Right atrium auricular region (tissue), 2 donors: ENCODE measurements at places on chromosomes 4 and X. TPM values are rescaled to one million over a fixed set of nuclear protein-coding genes. Genes with fewer than 3 reads are reported as not detected.

DNA sequence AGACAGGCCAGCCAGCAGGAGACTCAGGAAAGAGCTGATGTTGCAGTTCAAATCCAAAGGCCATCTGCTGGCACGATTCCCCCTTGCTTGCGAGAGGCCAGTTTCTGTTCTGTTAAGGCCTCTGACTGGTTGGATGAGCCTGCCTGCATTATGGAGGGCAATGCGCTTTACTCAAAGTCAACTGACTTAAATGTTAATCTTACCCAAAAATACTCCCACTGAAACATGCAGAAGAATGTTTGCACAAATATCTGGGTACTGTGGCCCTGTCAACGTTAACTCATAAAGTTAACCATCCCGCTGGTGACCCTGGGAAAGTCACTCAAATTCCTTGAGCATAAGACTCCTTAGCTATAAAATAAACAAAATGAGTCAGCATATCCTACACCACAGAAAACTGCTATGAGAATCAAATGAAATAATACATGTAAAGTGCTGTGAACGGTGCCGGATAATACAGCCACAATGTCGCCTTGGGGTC, 326.4 kb downstream of the EVC2 start:
- DNase-seq: no peak

The VCX gene
- total RNA-seq: not detected

GRCh38 chrX:109635146-109635545, 10.2 kb upstream of the KCNE5 start:
- no peak for DNase-seq

DNA sequence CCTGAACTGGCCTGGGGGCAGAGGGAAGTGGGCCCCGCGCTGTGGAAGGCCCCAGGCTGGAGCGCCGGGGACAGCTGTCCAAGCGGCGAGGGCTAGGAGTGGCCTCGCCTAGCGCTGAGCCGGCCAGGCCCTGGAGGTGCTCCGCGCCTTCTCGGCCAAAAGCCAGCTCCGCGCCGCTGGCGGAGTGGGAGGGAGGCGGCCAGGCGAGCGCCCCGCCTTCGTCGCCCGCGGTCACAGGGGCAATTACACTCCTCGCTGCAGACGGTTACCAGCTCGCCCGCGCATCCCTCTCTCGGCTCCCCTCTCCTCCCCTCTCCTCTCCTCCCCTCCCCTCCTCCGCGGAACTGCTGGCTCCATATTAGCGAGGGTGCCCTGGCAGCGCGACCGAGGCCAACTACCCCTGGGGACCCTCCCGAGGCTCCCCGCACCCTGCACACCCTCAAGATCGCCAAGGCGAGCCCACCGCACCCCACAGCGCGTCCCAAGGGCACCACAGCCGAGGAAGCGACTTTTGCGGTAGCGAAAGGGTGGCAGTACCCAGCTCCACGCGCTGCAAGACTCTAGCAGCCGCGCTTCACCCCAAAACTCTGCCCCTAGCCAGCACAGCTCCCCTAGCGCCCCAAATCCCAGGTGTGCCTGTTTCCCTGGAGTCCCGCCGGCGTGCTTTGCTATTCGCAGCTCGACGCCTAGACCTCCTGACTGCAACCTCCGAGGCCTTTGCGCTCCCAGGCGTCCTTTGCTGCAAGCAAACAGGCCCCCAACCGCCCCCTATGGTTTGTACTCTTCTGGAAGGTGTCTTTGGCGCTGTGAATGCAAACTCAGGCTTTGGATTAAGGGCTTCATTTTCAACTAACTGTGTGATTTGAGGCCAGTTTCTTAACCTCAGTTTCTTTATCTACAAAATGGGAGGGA, 91.4 kb downstream of the BCOR start:
- no peak for DNase-seq

The TEX13B gene
- total RNA-seq: not detected

GRCh38 chrX:12434493-12434892, 296.2 kb downstream of the FRMPD4 start:
- no peak for DNase-seq

- no peak for DNase-seq
Observed at GRCh38 chr4:125041372-125041930, 273.3 kb upstream of the FAT4 start.

- no peak for DNase-seq
Observed at GRCh38 chr4:61245069-61245714, 45.1 kb downstream of the ADGRL3 start.

GRCh38 chr4:158015241-158015640, 157.6 kb downstream of the GASK1B start:
- DNase-seq: no peak

The MED14 gene
- total RNA-seq: 16.1 TPM

The FATE1 gene
- total RNA-seq: not detected

The PPP1R2C gene
- not detected for total RNA-seq

The ADGRG2 gene
- total RNA-seq: 2.3 TPM

The GPR143 gene
- 0.31 TPM for total RNA-seq

- DNase-seq: no peak
Observed at GRCh38 chr4:2066571-2067445, 7.7 kb downstream of the NAT8L start.

GRCh38 chr4:125735102-125735501, 420.3 kb downstream of the FAT4 start:
- DNase-seq: peak; percentile 68

DNA sequence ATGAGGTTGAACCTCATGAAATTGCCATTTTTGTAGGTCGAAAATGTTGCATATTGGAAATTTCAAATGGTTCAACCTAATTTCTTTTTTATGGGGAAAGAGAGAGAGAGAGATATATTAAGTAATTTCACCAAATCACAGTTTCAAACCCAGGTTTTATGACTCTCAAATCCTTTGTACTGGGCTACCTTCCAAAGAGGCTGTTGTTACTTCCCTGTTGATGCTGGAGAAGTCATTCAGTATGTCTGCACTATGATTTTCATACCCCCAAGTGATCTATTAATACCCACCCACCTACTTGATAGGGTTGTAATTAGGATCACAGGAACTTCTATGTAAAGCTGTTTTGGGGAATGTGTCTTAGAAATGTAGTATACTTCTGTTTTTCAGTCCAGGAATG, 109.9 kb downstream of the ZNF330 start:
- DNase-seq: no peak

DNA sequence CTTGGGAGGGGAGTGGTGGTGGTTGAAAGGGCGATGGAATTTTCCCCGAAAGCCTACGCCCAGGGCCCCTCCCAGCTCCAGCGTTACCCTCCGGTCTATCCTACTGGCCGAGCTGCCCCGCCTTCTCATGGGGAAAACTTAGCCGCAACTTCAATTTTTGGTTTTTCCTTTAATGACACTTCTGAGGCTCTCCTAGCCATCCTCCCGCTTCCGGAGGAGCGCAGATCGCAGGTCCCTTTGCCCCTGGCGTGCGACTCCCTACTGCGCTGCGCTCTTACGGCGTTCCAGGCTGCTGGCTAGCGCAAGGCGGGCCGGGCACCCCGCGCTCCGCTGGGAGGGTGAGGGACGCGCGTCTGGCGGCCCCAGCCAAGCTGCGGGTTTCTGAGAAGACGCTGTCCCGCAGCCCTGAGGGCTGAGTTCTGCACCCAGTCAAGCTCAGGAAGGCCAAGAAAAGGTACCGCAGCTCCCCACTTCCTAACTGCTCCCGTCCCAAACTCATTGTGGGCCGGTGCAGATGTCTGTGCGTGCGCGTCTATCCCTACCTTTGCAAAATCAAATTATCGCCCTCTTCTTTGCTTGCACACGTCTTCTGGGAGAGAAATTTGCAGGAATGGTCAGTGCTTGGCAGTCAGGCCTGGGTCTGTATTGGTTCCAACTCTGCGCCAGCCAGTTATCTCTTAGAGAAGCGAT, 533 bp downstream of the IL15 start:
- DNase-seq: no peak

GRCh38 chr4:183408796-183409195, 35.6 kb upstream of the CDKN2AIP start:
- DNase-seq: no peak

DNA sequence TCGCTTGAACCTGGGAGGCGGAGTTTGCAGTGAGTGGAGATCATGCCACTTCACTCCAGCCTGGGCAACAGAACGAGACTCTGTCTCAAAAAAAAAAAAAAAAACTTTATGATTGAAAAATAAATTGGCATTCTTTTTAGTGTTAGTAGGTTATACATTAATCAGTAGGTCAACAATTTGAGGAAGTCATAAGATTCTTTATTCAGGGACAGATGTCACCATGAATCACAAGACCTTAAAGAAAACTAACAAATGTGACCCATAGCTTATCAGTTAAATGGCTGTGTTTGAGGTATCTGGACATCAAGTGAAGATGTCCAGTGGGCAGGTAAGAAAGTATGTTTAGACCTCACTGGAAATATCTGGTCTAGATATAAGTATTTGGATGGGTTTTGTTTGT, 9.3 kb upstream of the PRMT9 start:
- no peak for DNase-seq

The ZMAT1 gene
- 4.4 TPM for total RNA-seq

DNA sequence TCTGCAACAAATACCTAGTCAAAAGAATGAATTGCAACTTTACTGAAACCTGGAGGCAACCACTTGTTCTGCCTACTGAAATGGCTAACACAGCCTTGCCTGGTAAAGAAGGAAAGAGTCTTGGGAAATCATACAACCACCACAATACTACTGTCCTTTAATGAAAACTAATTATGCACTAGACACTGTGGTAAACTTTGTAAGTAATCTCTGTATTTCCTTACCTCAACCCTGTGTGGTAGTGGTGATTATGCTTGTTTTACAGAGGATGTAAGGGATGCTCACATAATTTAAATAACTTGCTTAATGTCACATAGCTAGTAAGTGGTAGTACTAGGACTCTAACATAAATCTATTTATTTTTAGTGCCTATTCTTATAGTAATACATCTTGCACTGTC, 44.7 kb downstream of the TMEM156 start:
- DNase-seq: no peak

DNA sequence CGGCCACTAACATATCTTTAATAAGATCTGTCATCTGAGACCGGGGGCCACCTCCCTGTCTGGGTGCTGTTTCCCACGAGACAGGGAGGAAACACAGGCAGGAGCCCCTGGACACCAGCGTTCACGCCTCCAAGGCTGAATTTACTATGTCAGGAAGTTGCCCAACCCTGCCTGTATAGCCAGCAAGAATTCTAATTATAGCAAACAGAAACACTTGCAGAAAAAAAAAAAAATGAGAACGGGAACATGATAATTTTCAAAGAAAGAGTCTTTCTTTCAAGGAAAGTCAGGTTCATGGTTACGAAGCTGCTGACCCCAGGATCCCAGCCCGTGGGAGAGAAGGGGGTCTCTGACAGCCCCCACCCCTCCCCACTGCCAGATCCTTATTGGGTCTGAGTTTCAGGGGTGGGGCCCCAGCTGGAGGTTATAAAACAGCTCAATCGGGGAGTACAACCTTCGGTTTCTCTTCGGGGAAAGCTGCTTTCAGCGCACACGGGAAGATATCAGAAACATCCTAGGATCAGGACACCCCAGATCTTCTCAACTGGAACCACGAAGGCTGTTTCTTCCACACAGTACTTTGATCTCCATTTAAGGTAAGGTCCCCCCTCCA, at the start of gene IL3RA:
IL3RA (plus strand) TSS at position 455 of the 613 bp plus-strand sequence. CDS start 4,981 bp downstream, outside the sequence.
- no peak for DNase-seq

- DNase-seq: no peak
Observed at GRCh38 chr4:15436513-15436912, 8.7 kb downstream of the C1QTNF7 start.

The PCSK1N gene
- total RNA-seq: 4.3 TPM

GRCh38 chr4:36224972-36225903, 19.1 kb downstream of the ARAP2 start:
- no peak for DNase-seq

GRCh38 chr4:152693871-152694270, 14.1 kb upstream of the TMEM154 start:
- no peak for DNase-seq

GRCh38 chr4:1299301-1299860, 9.7 kb downstream of the MAEA start:
- DNase-seq: no peak

DNA sequence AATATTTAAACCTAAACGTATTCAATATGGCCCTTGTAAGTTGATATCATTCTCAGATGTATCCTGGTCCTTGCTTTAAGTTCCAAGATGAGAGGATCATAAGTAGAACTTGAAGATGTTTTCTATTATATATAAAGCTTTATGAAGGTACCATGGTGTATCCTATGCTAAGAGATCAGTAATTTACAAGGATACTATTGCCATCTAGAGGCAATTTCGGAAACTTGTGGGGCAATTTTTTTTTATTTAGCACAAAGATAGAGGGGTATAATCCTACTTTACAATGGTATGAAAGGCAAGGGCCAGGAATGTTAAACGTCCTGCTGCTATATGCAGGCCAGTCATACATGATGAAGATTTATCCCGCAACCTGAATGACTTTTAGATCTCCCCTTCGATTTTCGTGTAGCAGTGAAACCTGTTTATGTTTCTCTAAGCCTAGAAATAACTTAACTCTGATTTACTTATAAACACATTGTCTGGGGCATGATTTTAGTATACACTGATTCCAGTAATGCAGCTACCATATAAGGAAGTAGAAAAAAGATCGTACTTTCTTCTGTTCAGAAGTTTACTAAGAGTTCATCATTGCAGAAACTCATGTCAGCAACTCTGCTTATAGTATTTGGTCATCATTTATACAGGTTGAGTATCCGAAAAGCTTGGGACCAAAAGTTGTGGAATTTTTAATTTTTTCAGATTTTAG, 2.6 kb downstream of the SLC25A31 start:
- DNase-seq: no peak

The FRMD7 gene
- not detected for total RNA-seq

- peak; percentile 92 for DNase-seq
Observed at GRCh38 chrX:152958524-152959465, 35.1 kb downstream of the PNMA5 start.

GRCh38 chr4:95000076-95000648, 242.4 kb downstream of the BMPR1B start:
- no peak for DNase-seq

- DNase-seq: no peak
Observed at GRCh38 chrX:38277802-38278201, 49.5 kb downstream of the RPGR start.

The GRPR gene
- not detected for total RNA-seq

GRCh38 chrX:57232658-57233360, 53.7 kb upstream of the FAAH2 start:
- no peak for DNase-seq

GRCh38 chr4:1015179-1015578, 3.8 kb downstream of the FGFRL1 start:
- DNase-seq: no peak

The EPGN gene
- 3.8 TPM for total RNA-seq

- no peak for DNase-seq
Observed at GRCh38 chr4:101037938-101038413, 309.4 kb downstream of the PPP3CA start.
